ENCODE measurements at places on chromosomes 2 and 18.

DNA sequence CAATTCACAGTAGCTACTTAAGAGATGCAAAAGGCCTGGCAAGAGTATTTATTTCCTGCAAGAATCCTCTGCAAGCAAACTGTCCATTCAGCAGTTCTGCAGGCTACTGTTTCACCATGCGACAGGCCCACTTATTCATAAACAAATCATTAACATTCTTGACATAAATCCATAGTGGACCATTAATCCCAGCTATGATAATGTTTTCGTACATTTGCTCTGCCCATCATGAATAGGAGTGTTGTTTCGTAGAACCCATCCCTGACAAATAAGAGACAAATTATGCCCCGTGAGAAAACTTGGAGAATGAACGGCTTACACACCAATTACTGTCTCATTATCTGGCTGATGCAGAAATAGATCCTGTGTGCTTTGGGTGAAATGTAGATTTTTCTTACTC lies 65.4 kb downstream of the PID1 start:
- no peak for DNase-seq

GRCh38 chr2:62151306-62151638 lies 44.6 kb upstream of the B3GNT2 start:
- DNase-seq: no peak

- no peak for DNase-seq
These were observed 100.8 kb downstream of the OSBPL6 start for GRCh38 chr2:178295115-178295514.

GRCh38 chr2:84782717-84783442 lies 98.0 kb downstream of the TRABD2A start:
- DNase-seq: no peak

- no peak for DNase-seq
These were observed 557.7 kb upstream of the TNP1 start for GRCh38 chr2:217417536-217417935.

DNA sequence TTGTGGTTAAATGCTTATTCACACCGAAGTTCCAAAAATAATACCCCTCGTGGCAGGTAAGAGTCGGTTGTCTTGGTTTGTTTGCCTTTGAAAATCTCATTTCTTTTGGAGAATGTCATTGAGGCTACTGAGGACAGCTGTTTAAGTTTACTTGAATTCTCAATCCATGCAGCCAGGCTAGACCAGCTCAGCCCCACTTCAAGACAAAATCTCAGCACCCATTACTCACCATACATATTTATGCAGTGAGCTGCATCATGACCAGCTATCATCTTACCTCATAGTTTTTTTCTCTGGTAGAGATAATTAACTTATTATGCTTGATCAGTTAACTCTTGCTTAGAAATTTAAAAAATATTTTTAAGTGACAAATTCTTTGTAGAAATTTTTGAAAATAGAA lies 115.9 kb downstream of the HAUS1 start:
- no peak for DNase-seq

GRCh38 chr2:59266453-59266852 lies 1025.3 kb upstream of the FANCL start:
- DNase-seq: no peak

DNA sequence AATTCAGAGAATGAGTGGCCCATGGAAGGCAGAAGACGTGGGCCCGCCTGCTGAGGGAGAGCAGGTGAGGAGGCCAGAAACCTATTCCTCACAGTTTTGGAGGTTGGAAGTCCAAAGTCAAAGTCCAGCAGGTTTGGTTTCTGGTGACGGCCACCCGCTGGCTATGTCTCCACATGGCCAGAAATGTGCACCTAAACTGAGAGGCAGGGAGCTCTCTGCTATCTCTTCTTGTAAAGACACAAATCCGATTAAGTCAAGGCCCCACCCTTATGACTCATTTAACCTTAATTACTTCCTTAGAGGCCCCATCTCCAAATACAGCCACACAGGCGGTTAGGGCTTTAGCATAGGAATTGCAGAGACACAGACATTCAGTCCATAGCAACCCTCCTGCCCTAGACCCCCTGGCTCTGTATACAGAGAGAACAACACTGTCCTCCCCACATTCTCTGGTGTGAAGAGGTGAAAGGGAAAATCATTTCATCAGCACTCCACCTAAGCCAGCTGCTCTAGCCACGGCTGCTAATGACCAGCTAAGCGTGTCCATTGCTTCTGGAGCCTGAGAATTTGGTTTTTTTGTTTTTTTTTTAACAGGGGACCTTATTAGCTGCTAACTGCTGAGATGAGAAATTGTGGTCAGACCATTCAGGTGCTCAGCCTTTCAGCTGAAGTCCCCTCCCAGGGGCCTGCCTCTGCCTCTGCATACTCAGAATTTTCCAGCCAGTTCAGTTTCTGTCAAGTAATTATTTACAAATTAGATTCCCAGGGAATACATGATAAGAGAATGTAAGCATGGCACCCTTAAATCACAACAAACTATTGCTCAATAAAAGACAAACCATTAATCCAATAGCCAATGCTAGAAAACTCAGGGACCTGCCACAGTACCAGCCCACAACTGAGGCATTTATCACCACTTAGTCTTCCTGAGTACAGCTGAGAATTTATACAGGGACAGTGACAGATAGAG lies 368.7 kb upstream of the ID2 start:
- no peak for DNase-seq

GRCh38 chr2:46157072-46157965 lies 139.9 kb upstream of the EPAS1 start:
- DNase-seq: no peak

DNA sequence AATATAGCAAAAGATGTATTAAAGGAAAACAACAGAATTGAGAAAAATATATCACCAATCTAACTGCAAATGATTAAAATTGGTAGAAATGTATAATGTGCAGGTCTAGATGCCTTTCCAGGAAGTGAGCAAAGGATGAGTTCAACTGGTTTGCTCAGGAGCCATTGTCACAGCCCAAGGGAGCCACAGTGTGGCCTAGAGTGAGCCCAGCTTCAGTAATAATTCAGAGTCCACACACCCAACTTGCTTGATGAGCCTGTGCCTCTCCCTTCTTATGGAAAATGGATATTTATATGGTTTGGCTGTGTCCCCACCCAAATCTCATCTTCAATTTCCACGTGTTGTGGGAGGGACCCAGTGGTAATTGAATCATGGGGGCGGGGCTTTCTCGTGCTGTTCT lies 92.2 kb upstream of the ASAP2 start:
- DNase-seq: no peak

- no peak for DNase-seq
These were observed 108.4 kb downstream of the ARHGAP28 start for GRCh38 chr18:6837904-6838303.

GRCh38 chr2:174717273-174717672 lies 47.0 kb downstream of the CHRNA1 start:
- DNase-seq: no peak

- DNase-seq: no peak
These were observed 137.6 kb downstream of the COPS8 start for GRCh38 chr2:237223201-237223861.

DNA sequence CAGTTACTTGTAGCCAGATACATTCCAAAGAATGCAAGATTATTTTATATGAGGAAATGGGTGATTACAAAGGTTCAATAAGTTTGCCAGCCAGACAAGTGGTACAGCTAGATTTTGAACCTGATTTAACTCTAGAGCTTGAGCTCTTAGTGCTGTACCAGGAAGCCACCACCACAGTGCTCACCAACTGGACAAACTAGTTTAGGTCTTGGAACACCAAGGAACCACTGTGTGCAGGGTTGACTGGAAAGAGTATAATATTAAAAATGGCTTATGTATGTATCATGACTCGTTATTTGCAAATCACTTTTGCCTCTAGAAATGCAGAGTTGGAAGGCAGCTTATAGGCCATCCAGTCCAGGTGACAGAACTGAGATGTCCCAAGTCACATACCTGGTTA lies 177.2 kb downstream of the TXNL1 start:
- no peak for DNase-seq

DNA sequence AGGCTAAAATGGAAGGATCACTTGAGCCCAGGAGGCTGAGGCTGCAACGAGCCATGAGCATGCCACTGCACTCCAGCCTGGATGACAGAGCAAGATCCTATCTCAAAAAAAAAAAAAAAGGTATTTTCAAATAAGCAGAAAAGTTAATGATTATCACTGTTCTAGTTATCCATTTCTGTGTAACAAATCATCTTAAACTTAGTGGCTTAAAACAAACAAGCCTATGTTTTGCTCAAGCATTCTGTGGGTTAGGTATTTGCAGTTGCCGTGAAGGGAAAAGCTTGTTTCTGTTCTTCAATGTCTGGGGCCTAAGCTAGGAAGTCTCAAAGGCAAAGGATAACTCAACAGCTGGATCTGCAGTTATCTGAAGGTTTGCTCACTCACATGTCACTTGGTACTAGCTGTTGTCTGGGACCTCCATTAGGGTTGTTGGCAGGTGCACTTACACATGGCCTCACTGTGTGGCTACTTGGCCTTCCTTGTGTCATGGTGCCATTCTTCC lies 14.1 kb downstream of the MFF start:
- no peak for DNase-seq

DNA sequence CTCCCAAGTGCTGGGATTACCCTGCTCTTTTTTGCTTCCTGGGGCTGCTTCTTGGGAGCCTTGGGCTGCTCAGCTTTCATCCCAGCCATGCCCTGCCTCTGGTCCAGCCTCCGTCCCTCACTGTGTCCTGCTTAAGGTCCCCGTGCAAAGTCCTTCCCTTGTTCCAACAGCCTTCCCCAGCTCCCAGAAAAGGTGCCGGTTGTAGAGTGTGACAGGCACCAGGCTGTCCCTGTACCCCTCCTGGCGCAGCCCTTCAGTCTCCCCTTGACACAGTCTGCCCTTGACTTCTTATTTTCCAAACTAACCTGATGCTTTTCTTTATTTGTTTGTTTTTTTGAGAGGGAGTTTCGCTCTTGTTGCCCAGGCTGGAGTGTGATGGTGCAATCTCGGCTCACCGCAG lies 20.1 kb upstream of the ALPI start:
- DNase-seq: no peak

- no peak for DNase-seq
These were observed 45.9 kb upstream of the REG3G start for GRCh38 chr2:78979380-78980151.

DNA sequence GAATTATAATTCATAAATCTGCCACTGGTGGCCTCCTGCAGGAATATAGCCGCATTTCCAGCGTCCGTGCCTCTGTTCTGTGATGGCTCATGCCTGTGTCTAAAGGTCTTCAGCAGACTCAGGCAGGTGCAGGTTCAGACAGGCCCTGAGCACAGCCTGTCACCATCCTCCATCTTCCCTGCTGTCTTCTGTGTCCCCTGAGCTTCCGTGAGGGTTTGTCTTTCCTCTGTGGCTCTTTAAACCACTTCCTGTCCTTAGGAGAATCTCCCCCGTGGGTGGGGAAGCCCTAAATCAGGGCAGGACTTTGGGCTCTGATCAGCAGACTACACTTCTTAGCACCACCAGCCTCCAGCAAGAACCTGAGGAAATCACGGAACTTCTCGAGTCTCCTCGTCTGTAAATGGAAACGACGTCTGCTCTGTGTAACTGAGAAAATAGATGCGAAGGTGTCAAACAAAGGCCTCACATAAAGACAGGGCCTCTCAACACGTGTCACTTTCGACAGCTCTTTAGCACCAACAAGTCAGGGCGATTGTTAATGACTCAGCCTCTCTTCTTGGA lies 24.1 kb upstream of the NFATC1 start:
- DNase-seq: no peak

DNA sequence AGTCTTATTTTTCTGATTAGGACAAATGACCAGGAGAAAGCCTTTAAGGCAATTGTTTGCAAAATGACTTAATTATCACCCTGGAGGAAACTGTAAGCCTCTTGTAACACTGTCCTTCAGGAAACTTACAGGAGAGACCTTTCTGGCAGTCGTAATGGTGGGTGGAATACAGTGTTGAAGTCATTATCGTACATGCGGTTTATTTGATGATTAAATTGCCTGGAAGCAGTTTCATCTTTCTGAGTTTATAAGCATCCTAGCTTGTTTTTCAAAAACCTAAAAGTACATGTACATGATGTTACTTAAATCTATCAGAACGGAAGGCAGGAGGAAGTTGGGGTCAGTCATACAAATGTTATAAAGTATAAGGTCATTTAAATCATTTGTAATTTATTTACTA lies 86.2 kb upstream of the RAB27B start:
- no peak for DNase-seq

DNA sequence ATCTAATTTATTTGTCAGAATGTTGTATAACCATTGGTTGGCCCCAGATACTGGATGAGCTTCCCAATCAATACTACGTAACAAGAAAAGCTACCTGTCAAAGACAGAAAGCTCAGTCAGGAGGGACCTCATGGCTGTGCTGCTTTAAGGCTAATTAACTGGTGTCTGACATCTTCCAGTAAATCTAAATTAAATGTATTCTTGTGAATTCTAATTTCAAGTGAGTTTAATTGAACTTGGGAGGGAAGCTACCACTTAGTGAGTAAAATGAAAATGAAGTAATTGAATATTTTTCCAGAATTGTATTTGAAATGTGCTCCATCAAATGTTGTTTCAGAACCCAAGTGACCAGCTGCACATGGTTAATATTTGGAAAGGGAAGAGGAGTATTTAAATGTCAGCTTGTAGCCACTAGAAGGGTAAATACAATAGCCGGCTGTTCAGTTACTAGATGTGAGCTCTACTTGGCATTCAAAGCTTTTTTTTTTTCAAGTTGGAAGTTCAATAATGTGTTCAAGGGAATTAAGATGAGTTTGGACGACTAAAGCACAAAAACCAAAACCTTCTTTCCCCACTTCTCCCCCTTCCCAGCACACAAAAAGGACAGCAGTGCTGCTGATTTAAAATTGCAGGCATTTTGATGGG lies 62.0 kb downstream of the GPR39 start:
- DNase-seq: no peak

DNA sequence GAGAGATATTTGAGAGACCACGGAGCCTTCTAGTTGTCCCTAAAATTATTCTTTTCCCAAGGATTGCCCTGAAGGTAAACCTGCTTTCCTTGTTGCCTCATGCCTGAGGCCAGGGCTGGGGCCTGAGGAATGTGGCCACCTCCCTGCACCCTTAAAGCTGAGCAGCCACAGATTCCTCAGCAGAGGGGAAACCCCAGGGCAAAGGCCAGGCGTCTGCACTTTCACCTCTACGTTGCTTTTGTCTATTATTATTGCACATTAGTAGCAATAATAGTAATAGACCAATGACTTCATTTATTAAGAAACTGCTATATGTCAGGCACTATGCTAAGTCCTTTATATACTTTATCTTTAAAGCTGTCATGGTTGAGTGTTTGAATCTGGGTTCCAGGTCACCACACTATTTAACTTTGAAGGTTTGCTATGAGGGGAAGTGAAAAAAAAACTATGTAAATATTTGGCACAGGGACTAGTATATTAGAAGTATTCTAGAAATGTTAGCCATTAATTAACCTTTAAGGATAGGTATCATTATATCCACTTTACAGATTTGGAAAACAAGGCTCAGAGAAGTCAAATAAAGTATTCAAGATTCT lies 104.2 kb downstream of the LRRC30 start:
- no peak for DNase-seq

GRCh38 chr18:24071029-24071428 lies 56.5 kb downstream of the TTC39C start:
- no peak for DNase-seq

- DNase-seq: no peak
These were observed 23.4 kb downstream of the MGAT5 start for GRCh38 chr2:134277223-134277622.
